Activated gamma-delta T cell treated with Interleukin-2 at 50 U/mL for 16 hours (primary cell): ENCODE measurements at places on chromosomes 12 and 14.

- DNase-seq, result no peak
These were observed 40.2 kb downstream of the HSP90AA1 start for GRCh38 chr14:102046337-102047278.

DNA sequence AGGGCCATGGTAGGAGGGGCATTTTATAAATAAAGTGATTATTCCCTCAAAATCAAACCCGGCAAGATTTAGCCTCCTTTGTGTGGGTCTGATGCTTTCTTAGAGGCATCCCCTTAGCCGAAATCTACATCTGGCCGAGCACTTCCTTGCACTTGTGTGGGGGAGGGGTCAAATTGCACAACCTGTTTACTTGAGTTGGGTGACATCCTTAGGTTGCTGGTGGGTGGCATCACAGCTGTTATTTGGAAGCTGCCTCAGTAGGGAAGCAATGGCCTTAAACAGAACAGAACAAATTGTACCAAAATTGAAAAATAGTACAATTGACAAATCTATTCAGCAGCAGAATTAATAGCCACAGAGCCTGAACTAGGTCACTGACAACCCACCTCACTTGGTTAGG lies 546.1 kb downstream of the SNAPC1 start:
- DNase-seq, result no peak

DNA sequence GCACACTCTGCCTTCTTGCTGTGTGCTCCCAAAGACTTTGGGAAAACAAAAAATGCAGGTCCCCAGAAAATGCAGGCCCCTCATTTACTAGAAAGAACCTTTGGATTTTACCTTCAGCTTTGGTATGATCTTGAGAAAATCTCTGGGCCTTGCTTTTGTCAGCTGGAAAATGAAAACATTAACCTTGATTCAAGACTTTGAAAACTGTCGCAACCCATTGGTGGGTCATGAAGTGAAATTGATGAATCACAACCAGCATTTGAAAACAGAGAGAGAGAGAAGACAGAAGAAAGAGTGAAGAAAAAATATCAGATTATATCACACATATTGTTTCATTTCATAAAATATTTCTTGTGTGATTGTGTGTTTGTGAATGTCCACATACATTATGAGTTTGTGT lies 322.5 kb downstream of the ZFP36L1 start:
- DNase-seq, result no peak

- DNase-seq, result no peak
These were observed 86.0 kb downstream of the SCFD1 start for GRCh38 chr14:30708157-30708556.

DNA sequence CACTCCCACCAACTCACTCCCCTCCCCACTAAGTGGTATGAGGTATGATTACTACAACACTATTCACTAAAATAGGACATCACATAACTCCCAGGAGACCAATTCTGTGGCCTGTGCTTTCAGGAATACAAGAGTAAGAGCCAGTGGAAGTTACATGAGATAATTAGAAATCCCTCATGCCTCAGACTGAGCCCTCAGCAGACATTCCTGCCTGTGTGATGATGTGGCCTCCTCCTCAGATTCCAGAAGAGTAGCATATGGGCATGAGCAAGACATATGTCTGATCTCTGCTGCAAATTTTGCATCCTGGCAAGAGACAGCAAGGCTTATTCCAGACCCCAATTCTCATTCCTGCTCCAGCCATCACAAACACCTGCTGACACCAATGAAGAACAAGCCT lies 46.0 kb upstream of the BMP4 start:
- DNase-seq, result no peak

DNA sequence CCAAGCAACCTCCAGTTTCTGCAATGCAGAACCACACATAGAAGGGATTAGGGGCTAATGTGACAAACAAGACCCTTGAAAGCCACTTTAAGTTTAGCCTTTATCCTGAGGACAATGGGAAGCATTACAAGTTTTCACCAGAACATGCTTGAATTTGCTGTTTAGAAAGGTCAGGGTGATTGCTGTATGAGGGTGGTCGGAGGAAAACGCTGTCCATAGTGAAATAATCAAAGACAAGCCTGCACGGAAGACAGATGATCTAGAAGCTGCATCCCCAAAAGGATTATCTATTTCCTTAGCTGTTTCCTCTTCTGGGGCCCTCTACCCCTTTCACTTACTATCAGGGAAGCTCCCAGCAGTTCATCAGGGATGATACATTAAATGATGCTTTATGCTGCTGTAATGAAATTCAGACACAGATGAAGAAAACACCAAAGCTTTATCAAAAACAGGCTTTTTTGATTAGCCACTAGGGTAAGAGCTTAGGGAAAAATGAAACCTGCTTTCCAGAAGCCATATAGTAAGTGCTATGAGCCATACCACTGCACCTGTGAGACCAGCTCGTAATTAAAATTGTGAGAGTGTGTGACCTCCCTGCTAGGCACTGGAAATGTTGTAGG lies 6.5 kb downstream of the HAL start:
- DNase-seq, result no peak

DNA sequence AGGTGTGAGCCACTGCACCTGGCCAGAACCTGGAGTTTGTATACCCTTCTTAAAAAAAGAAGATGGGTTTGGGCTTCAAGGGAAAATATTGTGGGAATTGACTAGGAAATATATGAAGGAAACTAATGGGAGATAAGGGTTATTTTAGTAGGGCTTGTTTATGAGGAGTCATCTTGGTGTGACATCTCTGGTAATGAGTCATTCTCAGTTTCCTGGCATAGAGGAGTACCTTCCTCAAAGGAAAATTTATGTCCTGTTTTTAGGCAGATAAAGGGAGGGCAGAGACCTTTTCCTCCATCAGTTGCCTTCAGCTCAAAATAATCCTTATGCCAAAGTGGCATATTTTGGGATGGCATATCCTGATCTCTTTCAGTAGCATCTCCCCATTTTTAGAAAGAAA lies 30.6 kb upstream of the NFKBIA start:
- no peak for DNase-seq

- no peak for DNase-seq
These were observed 118.7 kb upstream of the TMCC3 start for GRCh38 chr12:94769047-94769420.

DNA sequence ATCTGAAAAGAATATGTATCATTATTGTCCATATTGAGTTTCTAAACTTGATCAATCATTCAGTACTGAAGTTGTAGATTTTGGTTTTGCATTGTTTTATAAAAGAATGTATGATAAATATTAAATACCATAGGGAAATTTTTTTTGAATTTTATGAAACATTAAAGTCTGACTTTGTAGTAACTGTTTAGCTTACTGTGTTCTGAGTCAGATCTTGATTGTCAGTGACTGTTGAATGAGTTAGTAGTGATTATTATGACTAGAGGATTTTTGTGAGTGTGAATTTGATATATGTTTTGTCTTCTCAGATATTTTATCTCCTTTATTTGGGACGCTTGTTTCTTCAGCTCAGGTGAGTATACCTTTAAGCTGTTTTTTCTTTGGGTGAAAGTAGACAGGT lies 10.1 kb downstream of the TDP1 start:
- DNase-seq, result no peak

- no peak for DNase-seq
These were observed 282.7 kb upstream of the SFSWAP start for GRCh38 chr12:131428091-131428685.

DNA sequence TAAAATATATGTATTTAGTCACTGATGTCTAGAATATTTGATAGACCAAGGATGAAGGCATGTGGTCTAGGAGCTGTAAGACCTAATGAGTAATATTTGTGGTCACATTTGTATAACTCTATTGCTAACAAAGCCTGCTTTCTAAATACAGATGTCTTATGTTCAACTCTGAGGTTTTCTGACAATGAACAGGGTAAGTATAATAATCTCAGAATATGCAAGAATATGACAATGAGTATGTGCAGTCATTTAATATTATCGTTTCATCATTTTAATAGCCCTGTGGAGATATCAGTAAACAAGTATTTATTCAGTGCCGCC lies 389.6 kb downstream of the LRIG3 start:
- no peak for DNase-seq

DNA sequence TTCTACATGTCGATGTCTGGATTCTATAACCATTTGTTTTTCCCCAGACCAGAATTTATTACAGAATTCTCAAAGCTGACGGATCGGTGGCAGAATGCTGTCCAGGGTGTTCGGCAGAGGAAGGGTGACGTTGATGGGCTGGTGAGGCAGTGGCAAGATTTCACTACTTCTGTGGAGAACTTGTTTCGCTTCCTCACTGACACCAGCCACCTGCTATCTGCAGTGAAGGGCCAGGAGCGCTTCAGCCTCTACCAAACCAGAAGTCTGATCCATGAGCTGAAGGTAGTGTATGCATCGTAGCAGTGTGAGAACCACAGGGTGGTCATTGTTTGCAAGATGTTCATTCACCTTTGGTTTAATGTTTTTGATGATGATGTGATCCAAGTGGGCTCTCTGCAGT lies 124.0 kb downstream of the ESR2 start:
- no peak for DNase-seq

DNA sequence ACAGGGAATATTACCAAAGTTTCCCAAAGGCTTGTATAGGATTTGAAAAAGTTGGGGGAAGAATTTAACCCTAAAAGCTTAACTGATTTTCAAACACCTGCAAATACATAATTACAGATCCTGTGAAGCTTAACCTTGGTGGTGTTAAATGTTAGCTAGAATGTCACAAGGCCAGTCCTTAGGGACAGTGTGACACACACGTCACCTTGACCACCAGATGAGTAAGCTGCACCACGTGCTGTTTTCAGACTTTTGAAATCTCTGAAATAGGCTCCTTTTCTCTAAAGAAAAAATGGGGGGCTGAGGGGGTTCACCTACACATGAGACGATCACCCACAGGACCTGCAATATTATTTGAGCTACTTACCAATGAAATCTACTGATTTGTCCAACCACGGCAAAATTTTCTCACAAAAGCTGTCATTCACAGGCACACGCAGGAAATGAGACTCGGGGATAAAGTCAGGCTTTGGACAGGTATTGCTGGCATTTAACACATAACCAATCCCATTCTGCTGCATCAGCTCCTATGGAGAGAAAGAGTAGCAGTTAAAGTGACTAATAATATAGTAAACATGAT lies 75.9 kb downstream of the DUSP16 start:
- DNase-seq, result no peak
